ENCODE measurements at places on chromosomes 1 and 21. TPM values are rescaled to one million over a fixed set of nuclear protein-coding genes. Genes with fewer than 3 reads are reported as not detected.

UBL4B gene
- total RNA-seq: not detected

POU3F1 gene
- 0.19 TPM for total RNA-seq

VWA1 gene
- total RNA-seq: 41.1 TPM

FCGR1A gene
- total RNA-seq: 9.3 TPM

HTR6 gene
- total RNA-seq: not detected

TNFRSF9 gene
- total RNA-seq: not detected

KLHL17 gene
- total RNA-seq: 8.8 TPM

RNU1-3 gene
- total RNA-seq: 6,165 TPM

SDC3 gene
- 53.4 TPM for total RNA-seq
